ENCODE measurements at places on chromosomes 6 and 20. TPM values are rescaled to one million over a fixed set of nuclear protein-coding genes. Genes with fewer than 3 reads are reported as not detected.

GRCh38 chr6:34201455-34202107, 35.1 kb upstream of the HMGA1 start:
- DNase-seq, result no peak

DNA sequence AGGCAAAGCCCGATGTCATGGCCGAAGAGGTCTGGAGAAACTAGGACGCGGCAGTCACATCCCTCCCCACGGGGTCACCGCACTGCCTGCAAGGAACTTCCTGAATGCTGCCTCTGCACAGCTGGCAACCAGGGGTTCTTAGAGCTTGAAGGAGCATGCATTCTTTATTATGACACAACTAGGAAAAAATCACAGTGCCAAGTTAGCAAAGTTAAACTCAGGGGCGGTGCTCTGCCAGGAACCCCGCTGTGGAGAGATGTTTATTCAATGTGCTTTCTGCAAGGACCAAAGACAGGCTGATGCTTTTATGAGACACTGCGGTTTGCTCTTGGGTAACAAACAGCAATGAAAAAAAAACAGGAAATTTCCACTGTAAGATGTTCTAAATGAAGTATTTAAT, 287.3 kb upstream of the FOXQ1 start:
- peak; percentile 25 for DNase-seq

- DNase-seq, result no peak
These were observed 202.3 kb downstream of the DLL1 start for GRCh38 chr6:170088582-170088955.

GRCh38 chr6:13767121-13767808, 47.1 kb downstream of the MCUR1 start:
- peak; percentile 71 for DNase-seq

- peak; percentile 51 for DNase-seq
These were observed 838 bp downstream of the TNFAIP3 start for GRCh38 chr6:137867685-137868509.

The HLA-DQA1 gene
- polyA plus RNA-seq, result 3.8 TPM

- no peak for DNase-seq
These were observed 179.5 kb upstream of the CITED2 start for GRCh38 chr6:139553916-139554315.

- DNase-seq, result no peak
These were observed 15.2 kb upstream of the KCNK15 start for GRCh38 chr20:44730441-44730840.

GRCh38 chr6:45895569-45895968, 120.1 kb downstream of the CLIC5 start:
- DNase-seq, result no peak

DNA sequence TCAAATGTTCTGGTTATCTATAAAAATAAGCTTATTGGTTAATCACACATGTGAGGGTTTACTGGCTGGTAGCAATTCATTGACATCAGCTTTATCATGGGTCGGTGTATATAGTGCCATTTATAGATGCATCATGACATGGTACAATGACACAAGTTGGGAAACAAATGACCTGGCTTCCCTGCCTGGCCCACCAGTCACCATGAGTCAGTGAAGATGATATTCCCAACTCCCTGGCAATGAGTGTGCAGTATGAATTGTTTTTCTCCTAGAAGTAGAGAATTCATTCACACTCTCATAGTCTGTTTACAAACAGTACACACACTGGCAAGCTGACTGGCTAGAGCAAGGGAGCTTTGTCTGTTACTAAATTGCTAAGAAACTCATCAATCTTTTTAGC, 37.2 kb upstream of the CALHM6 start:
- no peak for DNase-seq

GRCh38 chr6:144353871-144354314, 68.8 kb downstream of the UTRN start:
- no peak for DNase-seq

DNA sequence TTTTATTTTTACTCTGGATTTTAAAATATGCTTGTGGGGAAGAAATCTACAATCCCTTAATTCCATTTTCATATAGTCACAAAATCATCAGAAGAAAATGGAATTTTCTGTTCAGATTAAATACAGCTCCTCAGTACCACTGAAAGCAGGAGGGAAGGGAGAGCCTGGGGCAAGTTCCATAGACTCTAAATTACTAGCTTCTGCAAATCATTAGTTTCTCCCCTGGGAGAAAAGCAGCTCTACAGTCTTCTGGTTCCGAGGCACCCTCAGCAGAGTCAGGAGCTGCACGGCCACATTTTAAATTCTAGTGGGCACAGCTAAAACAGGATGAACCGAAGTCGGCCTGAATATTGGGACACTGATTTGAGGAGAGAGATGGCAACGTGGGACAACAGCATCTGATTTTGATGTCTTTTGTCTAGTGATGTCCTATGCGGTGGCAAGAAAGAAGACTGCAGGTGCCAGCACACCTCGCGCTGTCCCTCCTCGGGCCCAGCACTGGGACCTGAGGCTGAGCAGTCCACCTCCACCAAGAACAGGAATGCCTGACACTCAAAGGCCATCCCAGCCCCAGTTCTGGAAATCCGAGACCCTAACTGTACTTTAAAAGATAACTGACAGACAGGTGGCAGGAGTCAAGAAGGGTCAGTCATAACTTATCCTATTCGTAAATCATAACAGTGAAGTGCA, 90.7 kb downstream of the FOXC1 start:
- DNase-seq, result no peak

The GFRAL gene
- polyA plus RNA-seq, result 0.32 TPM

GRCh38 chr6:73942592-73943186, 246.7 kb downstream of the CD109 start:
- no peak for DNase-seq

DNA sequence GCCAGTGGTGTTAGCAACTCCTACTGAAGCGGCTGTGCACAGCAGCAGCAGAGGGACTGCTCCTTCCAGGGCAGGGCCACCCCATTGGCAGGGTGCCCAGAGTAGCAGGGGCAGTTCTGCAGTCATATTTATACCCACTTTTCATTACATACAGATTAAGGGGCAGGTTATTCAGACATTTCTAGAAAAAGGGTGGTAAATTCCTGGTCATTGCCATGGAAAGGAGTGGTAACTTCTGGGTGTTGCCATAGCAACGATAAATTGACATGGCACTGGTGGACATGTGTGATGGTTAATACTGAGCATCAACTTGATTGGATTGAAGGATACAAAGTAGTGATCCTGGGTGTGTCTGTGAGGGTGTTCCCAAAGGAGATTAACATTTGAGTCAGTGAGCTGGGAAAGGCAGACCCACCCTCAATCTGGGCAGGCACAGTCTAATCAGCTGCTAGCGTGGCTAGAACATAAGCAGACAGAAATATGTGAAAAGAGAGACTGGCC, 45.0 kb downstream of the IYD start:
- DNase-seq, result peak; percentile 28

DNA sequence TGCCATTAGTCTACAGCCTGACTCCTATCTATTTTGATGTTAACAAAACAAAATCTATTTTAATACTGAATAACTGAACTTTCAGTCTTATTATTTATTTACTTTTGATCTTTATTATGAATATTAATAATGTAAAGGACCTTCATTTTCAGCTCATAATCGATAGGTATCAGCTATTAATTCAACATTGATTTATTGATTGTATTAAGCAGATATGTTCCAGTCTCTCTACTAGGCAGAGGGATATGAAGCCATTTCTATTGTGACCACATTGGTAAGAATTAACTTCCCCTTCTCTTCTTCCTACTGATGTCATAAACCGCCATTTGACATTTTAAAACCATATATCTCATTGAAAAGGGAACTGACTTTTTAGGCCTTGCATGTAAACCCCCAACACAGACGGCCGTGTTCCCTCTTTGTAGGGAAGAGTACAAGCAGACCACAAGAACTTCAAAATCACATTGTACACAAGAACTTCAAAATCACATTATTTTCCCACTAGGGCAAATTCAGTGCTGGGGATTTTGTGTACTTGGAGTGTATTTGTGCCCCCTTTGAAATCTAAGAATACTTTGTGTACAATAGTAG, 69.5 kb upstream of the FABP7 start:
- no peak for DNase-seq

- no peak for DNase-seq
These were observed 4.0 kb upstream of the CAP2 start for GRCh38 chr6:17389274-17389847.
